ENCODE measurements at places on chromosomes 6 and 20. TPM values are rescaled to one million over a fixed set of nuclear protein-coding genes. Genes with fewer than 3 reads are reported as not detected.

Gene ZSCAN23
- total RNA-seq = 1.1 TPM

Gene E2F1
- total RNA-seq = 112 TPM

Gene CFAP206
- total RNA-seq = 0.23 TPM

Gene KCNK5
- total RNA-seq = 9.5 TPM

Gene DDO
- total RNA-seq = 0.43 TPM

Gene RAB44
- not detected for total RNA-seq

Gene COL9A3
- total RNA-seq = 2.0 TPM

Gene MYL9
- 0.76 TPM for total RNA-seq

Gene ANGPT4
- total RNA-seq = not detected

Gene RIMS4
- total RNA-seq = not detected

Gene RPP21
- 38.0 TPM for total RNA-seq

Gene LATS1
- total RNA-seq = 33.9 TPM

Gene EBF4
- total RNA-seq = 5.2 TPM

Gene TNFRSF21
- total RNA-seq = 23.0 TPM

Gene SLC35F1
- total RNA-seq = 1.2 TPM

Gene BFSP1
- total RNA-seq = not detected

Gene VPS52
- 32.7 TPM for total RNA-seq

Gene ANKEF1
- not detected for total RNA-seq

Gene FAM184A
- total RNA-seq = 8.9 TPM

Gene CCN5
- not detected for total RNA-seq

Gene SNAP25
- not detected for total RNA-seq

Gene CTCFL
- total RNA-seq = not detected

Gene SNAI1
- total RNA-seq = 30.7 TPM

Gene REM1
- total RNA-seq = not detected

Gene BEND6
- total RNA-seq = 0.93 TPM

Gene PDYN
- total RNA-seq = not detected

Gene GLP1R
- total RNA-seq = not detected

Gene VTA1
- 87.2 TPM for total RNA-seq

All from SJCRH30 (cell line).